Fibroblast of the aortic adventitia (primary cell): ENCODE measurements at places on chromosomes 12 and 14. TPM values are rescaled to one million over a fixed set of nuclear protein-coding genes. Genes with fewer than 3 reads are reported as not detected.
A peak's percentile ranks its signal among the peaks of the same experiment; 100 is the strongest.

- peak; percentile 95 for DNase-seq
Observed at GRCh38 chr12:64560396-64561301, 49.6 kb upstream of the RASSF3 start.

- no peak for DNase-seq
Observed at GRCh38 chr12:83477696-83478095, 791.0 kb downstream of the TMTC2 start.

- DNase-seq = no peak
Observed at GRCh38 chr14:50871914-50872732, at the start of gene ABHD12B. TSS of gene ABHD12B (plus strand) at chr14:50872053. CDS start at chr14:50872175, 122 bp downstream.

DNA sequence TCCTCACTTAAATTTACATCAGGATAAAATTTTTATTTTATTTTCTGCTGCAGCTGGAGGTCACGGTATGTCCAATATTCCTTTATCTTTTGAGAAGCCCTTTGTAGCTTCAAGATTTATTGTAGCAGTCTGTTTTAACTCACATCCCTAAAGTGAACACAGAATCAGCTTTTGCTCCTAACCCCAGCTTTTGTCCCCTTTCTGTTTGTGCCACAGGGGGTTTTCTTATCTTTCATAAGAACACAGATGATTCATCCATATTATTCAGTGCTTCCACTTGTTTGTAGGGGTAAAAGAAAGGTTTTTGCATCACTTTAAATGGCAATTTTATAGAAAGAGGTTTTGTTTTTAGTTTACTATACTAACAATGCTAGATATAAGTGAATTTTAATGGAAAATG, 21.8 kb upstream of the PIK3C2G start:
- peak; percentile 20 for DNase-seq

DNA sequence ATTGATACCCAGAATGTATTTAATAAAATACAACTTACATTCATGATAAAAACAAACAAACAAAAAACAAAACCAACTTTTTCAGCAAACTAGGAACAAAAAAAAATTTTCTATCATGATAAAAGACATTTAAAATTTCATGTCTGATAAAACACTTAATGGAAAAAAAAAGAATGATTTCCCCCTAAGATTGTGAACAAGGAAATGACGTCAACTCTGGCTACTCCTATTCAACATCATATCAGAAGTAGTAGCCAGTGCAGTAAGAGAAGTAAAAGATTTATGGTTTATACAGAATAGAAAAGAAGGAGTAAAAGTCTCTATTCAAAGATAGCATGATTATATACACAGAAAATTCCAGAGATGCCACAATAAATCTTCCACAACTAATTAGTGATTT, 1306.6 kb downstream of the FSCB start:
- no peak for DNase-seq

DNA sequence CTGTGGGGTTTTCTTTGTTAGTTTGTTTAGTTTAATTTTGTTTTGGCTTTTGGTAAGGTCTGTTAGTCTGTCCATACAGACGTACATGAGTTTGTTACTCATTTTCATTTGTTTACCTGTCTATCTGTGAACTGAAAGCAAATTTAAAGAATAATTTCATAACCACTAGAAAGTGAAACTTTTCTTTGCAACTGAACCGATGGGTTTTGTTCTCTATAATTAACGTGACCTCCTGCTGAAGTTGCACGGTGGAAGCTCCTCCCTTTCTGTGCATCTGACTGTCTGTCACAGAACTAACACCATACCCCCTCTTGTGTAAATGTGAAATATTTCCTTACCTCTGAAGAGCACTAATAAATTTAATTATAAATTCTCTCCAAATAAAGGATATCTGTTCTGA, 595.5 kb downstream of the GALC start:
- DNase-seq = no peak

DNA sequence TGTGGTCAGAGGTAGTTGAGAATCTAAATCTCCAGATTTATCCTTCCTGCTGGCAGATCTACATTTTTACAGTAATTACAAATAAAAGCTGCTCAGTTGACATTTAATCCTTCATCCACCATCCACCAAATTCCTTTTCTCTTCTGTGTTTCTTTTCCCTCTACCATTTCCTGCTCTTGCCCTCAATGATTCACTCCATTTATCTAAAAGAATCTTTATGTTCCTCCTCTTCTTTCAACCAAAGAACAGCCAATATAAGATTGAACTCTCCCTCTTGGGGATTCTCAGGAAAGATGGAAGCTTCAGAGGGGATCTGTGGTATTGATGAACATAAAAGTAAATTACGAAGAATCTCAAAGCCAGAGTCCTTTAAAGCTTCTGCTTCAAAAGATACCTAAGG, 4.4 kb downstream of the MAP4K5 start:
- peak; percentile 41 for DNase-seq

- DNase-seq = peak; percentile 57
Observed at GRCh38 chr12:117002051-117002817, 91.5 kb downstream of the FBXW8 start.

- no peak for DNase-seq
Observed at GRCh38 chr14:50524060-50524459, 8.3 kb downstream of the MAP4K5 start.

- no peak for DNase-seq
Observed at GRCh38 chr12:70842136-70842535, 78.4 kb downstream of the PTPRR start.

- no peak for DNase-seq
Observed at GRCh38 chr14:74368026-74368425, 19.8 kb downstream of the VRTN start.

GRCh38 chr12:127899971-127900370, 367.0 kb upstream of the TMEM132C start:
- no peak for DNase-seq

GRCh38 chr14:105324080-105324778, 9.7 kb downstream of the PACS2 start:
- no peak for DNase-seq

- peak; percentile 39 for DNase-seq
Observed at GRCh38 chr12:65696227-65696626, 128.1 kb upstream of the HMGA2 start.

GRCh38 chr12:71645268-71645667, 18.4 kb downstream of the ZFC3H1 start:
- DNase-seq = no peak

OTX2 gene
- not detected in 2 replicates for total RNA-seq

HNF1A gene
- total RNA-seq = 0.09 TPM in 1 of 2 replicates, not detected in the other

SMCO2 gene
- total RNA-seq = not detected in 2 replicates

NKX2-8 gene
- not detected in 2 replicates for total RNA-seq

CTSG gene
- not detected in 2 replicates for total RNA-seq
